ENCODE measurements at places on chromosomes 4 and X. TPM values are rescaled to one million over a fixed set of nuclear protein-coding genes. Genes with fewer than 3 reads are reported as not detected.

DNA sequence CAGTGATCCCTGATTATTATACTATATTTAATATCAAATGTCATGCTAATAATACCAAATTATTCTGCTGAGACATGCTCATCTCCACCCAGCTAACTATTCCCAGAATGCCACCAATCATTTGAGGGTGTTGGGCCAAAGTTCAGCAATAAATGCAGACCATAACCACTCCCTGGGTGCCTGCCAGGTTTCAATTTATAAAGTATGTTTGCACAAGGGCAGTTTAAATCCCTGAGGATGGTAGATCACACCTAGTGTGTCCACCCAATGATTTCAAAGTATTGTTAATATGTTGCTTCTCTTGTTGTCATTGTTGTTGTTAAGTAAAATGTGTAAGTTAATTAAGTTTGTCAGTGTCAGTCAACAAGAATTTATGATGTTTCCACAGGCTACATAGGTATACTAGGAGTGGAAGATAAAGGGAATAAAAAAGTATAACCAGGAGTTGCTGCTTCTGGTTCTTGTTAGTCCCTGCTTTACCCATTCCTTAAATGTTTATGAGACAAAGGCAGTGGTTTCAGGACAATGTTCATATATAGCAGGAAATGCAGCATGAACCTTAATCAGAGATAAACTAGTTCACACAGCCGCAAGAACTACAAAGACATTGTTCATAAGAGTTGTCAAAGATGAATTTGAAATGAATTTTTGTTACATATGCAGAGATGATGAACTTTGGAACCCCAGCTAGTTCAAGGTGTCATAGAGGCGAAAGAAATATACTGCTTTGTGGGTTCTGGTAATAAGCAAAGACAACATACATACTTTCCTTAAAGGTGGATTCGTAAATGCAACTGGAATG is 25.5 kb downstream of the HPGD start:
- H3K36me3 ChIP-seq = no peaks in the 10 kb centered on the region
- peaks cover 8% of the 10 kb centered on the region for H3K4me1 ChIP-seq
- no peak for DNase-seq
- no peak overlapping the region for H3K4me3 ChIP-seq
- no peak overlapping the region for H3K27ac ChIP-seq
- no peaks in the 10 kb centered on the region for H3K27me3 ChIP-seq

KANTR gene
- 19.0 TPM for total RNA-seq

MTNR1A gene
- total RNA-seq = 1.6 TPM

DNA sequence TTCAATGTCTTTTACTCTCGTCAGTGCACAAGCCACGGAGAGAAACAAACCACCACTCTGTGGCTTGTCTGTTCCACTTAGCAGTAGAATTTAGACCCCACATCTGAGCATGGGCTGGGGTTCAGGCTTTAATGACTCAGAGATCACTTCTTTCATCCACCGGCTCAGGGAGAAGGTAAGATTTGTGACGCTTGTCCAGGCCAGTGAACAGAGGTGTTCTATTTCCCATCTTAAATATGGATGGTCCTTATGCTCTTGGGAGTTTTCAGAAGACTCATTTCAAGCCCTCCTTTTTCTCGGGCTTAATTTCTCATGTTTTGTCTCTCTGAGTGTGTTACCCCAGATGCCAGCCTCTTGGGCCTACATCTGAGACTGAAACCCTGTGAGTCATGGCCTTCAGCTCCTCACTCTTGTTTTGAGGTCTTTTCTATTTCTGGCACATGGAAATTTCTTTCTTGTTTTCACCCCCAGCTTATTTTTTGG is 127.4 kb upstream of the SFRP2 start:
- no peak overlapping the region for H3K27ac ChIP-seq
- DNase-seq = no peak
- H3K4me1 ChIP-seq = peaks cover 13% of the 10 kb centered on the region
- no peak overlapping the region for H3K4me3 ChIP-seq
- no peaks in the 10 kb centered on the region for H3K36me3 ChIP-seq

ZRSR2 gene
- 15.2 TPM for total RNA-seq

DNA sequence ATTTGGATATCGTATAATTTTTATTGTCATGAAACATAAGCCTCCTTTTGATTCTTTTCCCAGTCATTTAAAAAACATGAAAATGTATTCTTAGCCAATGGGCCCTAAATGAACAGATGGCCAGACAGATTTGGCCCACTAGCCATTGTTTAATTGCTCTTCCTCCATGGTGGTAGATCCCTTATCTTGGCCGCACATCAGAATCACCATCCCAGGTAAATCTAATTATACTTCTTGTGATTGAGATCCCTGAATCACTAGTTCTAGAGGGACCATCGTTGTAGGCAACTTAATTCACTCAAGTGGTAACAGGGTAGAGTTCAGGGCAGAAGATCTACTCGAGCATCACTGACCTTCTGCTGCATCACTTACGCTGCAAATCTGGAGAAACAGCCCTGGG is 24.1 kb upstream of the VCX3A start:
- no peak overlapping the region for H3K27ac ChIP-seq
- H3K4me3 ChIP-seq = no peak overlapping the region
- H3K36me3 ChIP-seq = no peaks in the 10 kb centered on the region

DNA sequence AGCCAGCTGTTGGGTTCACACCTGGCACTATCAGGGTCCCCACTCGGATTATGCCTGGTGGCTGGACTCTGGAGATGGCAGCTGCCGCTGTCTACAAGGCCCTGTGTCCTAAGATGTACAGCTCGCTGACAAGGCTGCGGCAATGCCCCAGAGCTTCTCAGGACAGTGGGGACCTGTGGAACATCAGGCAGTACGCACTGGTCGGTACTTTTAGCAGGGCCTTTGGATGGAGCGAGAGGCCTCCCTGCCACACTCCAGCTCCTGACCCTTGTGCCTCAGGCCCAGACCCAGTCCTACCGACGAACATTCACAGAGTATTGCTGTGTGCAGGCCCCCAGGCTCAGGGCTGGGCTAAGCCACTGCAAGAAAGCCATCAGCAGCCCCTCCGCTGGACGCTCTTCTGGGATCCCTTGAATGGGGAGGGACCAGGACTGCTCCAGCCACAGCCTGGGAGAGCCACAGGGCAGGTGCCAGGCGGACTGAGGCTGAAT is 45.7 kb upstream of the HMX1 start:
- H3K36me3 ChIP-seq = no peaks in the 10 kb centered on the region
- no peak for DNase-seq
- peaks cover 54% of the 10 kb centered on the region for H3K27me3 ChIP-seq
- H3K4me3 ChIP-seq = no peak overlapping the region
- no peak overlapping the region for H3K27ac ChIP-seq

GRCh38 chr4:118905566-118905965 is 16.9 kb downstream of the SYNPO2 start:
- H3K4me3 ChIP-seq = no peak overlapping the region
- no peak for DNase-seq
- H3K27ac ChIP-seq = no peak overlapping the region
- H3K36me3 ChIP-seq = no peaks in the 10 kb centered on the region
- H3K4me1 ChIP-seq = no peaks in the 10 kb centered on the region

DNA sequence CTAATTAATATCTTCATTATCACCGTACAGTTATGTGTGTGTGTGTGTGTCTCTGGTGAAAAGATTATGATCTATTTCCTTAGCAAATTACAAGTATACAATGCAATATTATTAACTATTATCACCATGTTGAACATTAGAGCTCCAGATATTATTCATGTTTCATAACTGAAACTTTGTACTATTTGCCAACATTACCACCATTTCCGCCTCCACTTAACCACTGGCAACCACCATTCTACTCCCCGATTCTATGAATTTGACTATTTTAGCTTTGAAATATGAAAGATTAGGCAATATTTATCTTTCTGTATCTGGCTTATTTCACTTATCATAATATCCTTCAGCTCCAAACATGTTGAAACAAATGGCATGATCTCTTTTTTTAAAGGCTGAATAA is 717.9 kb downstream of the ARAP2 start:
- no peaks in the 10 kb centered on the region for H3K36me3 ChIP-seq
- no peaks in the 10 kb centered on the region for H3K27me3 ChIP-seq
- no peaks in the 10 kb centered on the region for H3K4me1 ChIP-seq
- DNase-seq = no peak

MAGEB4 gene
- total RNA-seq = not detected

GRCh38 chr4:4776335-4776734 is 83.1 kb upstream of the MSX1 start:
- H3K27ac ChIP-seq = no peak overlapping the region
- DNase-seq = no peak
- no peaks in the 10 kb centered on the region for H3K36me3 ChIP-seq
- peaks cover 67% of the 10 kb centered on the region for H3K27me3 ChIP-seq
- no peaks in the 10 kb centered on the region for H3K4me1 ChIP-seq

ADH1A gene
- total RNA-seq = not detected

- no peak overlapping the region for H3K4me3 ChIP-seq
- H3K36me3 ChIP-seq = no peaks in the 10 kb centered on the region
- DNase-seq = no peak
- H3K27ac ChIP-seq = no peak overlapping the region
- H3K4me1 ChIP-seq = no peaks in the 10 kb centered on the region
These were observed 192.8 kb upstream of the BCOR start for GRCh38 chrX:40290517-40290916.

DNA sequence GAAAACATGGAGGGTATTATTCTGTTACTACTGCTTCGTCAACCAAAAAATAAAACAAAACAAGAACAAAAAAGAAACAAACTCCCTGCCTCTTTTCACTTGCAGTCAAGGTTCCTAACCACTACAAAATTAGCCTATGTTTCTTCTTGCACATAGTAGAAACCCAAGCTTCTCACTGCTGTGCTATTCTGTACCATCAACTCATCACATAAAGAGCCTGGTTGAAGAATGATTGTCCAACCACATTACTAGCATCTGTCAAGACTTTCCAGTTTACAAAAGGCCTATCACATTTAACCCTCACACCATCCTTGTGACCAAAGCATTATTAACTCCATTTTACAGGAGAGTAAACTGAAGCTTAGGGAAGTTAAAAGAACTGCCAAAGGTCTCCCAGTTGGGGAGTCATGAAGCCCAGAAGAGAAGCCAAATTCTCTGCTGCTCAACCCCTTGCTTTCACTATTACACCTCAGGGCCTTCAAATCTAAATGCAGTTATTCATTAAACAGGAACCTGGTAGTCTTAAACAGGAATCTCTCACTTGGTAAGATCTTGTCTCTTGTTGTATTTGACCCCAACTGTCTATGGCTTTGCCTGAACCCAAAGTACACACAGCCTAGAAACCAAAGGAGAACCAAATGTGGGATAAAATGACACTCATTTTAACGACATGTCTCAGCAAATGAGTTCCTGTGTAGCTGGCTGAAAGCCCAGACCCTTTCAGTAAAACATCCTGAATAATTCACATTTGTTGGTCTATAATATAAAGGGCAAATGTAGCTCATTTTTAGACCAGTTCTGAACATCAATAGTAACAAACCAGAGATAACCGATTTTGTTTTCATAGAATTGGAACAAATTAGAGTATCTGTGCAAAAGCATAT is 8.6 kb downstream of the F9 start:
- H3K4me3 ChIP-seq = no peak overlapping the region
- no peak for DNase-seq
- H3K27ac ChIP-seq = no peak overlapping the region
- H3K27me3 ChIP-seq = no peaks in the 10 kb centered on the region

DNA sequence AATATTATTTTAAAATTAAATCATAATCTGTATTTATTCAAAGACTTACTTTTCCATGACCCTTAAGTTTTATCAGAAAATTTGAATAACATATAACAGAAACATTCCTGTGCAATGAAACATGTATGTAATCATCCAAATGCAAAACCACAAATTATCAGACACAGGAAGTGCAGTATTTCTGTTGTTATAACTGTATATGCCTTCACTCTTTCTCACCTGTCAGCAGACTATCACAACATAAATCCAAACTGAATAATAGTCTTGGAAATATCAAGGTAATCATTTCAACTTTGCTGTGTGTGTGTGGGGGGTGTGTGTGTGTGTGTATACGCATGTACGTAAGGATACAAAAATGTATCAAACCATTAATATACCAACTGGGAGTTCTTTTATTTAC is 285.9 kb downstream of the SLC7A11 start:
- no peak overlapping the region for H3K4me3 ChIP-seq
- no peaks in the 10 kb centered on the region for H3K27me3 ChIP-seq
- DNase-seq = no peak
- H3K4me1 ChIP-seq = no peaks in the 10 kb centered on the region

SRPX2 gene
- total RNA-seq = 0.11 TPM

PASD1 gene
- total RNA-seq = not detected

DNA sequence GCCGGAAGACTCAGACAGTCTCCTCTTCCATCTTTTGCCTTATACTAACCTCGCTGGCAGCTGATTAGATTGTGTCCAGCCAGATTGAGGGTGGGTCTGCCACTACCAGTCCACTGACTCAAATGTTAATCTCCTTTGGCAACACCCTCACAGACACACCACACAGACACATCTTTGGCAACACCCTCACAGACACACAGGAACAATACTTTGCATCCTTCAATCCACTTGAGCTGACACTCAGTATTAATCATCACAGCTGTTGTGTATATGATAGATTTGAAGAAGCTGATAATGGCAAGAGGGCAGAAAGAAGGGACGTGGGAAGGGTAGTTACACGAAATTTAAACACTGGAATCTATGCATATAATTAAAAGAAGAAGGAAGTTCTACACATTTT is 139.5 kb downstream of the ANKRD50 start:
- DNase-seq = no peak
- no peaks in the 10 kb centered on the region for H3K27me3 ChIP-seq
- peaks cover 8% of the 10 kb centered on the region for H3K36me3 ChIP-seq
- no peaks in the 10 kb centered on the region for H3K4me1 ChIP-seq
- no peak overlapping the region for H3K4me3 ChIP-seq

- no peak overlapping the region for H3K4me3 ChIP-seq
- no peak for DNase-seq
- H3K4me1 ChIP-seq = no peaks in the 10 kb centered on the region
- peaks cover 4% of the 10 kb centered on the region for H3K36me3 ChIP-seq
- no peaks in the 10 kb centered on the region for H3K27me3 ChIP-seq
- H3K27ac ChIP-seq = no peak overlapping the region
These were observed 56.5 kb downstream of the NSD2 start for GRCh38 chr4:1927675-1928074.

DNA sequence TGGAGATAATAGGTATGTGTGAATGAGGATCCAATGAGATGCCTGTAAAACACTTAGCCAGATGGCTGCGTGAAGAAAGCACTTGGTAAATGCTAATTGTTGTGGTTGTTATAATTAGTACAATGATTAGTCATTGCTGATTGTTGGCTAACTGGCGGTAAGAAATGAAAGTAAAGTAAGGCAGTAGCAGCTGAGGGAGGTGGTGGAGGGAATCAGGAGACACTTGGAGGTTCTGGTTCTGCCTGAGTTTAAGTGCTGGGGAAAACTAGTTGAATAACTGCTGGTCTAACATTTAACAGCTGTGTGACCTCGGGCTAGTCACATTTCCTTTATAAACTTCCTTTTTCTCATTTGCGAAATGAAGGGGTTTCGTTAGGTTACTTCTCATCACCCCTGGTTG is 30.9 kb downstream of the CD38 start:
- H3K27ac ChIP-seq = no peak overlapping the region
- no peaks in the 10 kb centered on the region for H3K27me3 ChIP-seq
- no peaks in the 10 kb centered on the region for H3K4me1 ChIP-seq
- H3K4me3 ChIP-seq = no peak overlapping the region

XAGE1B gene
- total RNA-seq = not detected

PPARGC1A gene
- 1.7 TPM for total RNA-seq

GRCh38 chr4:163142246-163142645 is 24.4 kb downstream of the NAF1 start:
- no peaks in the 10 kb centered on the region for H3K27me3 ChIP-seq
- no peaks in the 10 kb centered on the region for H3K4me1 ChIP-seq
- peaks cover 13% of the 10 kb centered on the region for H3K36me3 ChIP-seq
- DNase-seq = no peak

Data from neural progenitor cell (in vitro differentiated cells).